Glomerular endothelial cell (primary cell): ENCODE measurements at places on chromosomes 1 and 21. TPM values are rescaled to one million over a fixed set of nuclear protein-coding genes. Genes with fewer than 3 reads are reported as not detected.

DNA sequence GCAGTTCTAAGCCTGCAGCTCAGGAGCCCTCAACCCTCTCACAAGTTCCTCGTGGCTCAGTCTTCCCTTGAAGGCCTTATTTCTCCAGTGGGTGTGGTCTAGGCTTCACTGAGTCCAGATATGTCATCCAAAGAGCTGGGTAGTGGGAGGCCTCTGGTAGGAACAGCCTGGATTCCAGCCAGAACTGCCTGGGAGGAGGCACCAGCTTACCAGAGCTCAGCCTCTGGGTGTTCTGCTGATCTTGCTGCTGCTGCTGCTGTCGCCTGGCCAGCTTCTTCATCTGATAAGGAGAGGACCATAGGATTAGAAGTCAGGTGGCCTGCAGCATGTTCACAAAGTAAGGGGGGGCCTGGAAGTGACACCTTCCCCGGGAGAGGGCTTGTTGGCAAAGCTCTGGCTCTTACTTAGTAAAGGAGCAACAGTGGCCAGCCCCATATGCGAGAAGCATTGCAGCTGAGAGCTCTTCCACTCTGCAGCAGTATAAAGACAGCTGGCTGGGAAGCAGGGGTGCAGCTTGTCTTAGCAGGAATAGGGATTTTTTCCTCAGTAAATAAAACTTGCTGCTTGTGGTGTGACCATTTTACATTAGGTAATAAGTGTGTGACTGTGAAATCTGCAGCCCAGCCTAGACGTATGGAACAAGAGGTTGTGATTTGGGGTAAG, 148.5 kb downstream of the LMX1A start:
- DNase-seq: no peak

Gene ILDR2
- total RNA-seq: 0.53 TPM in 1 of 2 replicates, not detected in the other

Gene AMIGO1
- total RNA-seq: 0.64 and 0.68 TPM in 2 replicates

GRCh38 chr1:119686661-119687060, 25.1 kb upstream of the PHGDH start:
- no peak for DNase-seq

DNA sequence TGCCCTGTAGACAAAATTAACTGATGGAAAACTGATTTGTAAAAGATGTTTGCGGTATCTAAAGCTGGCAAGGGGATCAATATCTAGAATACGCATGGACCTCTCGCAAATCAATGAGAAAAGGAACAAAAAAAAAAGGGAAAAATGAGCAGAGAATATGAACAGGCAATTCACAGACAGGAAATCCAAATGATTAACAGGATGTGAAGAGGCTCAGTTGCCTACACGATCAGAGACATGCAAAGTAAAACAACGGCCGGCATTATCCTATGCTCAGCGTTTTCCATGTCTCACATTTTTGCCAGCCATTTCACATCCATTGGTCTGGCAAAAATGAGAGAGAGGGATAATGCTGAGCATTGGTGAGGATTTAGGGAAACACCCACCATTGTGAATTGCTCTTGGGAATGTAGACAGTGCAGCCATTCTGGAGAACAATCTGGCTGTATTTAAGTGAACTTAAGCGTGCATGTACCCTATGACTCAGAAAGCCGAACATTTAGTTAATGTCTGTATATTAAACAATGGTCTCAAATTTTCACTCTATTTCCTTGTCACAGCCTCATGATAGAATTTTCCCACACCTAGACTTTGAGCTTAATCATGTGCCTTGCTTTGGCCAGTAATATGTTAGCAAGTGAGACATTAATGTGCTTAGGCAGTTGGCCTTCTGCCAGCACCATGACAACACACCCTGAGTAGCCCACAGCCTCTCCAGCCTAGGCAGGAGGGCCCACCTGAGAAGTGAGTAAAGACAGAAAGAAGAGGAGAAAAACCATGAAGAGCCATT, 61.0 kb upstream of the NBPF3 start:
- no peak for DNase-seq

DNA sequence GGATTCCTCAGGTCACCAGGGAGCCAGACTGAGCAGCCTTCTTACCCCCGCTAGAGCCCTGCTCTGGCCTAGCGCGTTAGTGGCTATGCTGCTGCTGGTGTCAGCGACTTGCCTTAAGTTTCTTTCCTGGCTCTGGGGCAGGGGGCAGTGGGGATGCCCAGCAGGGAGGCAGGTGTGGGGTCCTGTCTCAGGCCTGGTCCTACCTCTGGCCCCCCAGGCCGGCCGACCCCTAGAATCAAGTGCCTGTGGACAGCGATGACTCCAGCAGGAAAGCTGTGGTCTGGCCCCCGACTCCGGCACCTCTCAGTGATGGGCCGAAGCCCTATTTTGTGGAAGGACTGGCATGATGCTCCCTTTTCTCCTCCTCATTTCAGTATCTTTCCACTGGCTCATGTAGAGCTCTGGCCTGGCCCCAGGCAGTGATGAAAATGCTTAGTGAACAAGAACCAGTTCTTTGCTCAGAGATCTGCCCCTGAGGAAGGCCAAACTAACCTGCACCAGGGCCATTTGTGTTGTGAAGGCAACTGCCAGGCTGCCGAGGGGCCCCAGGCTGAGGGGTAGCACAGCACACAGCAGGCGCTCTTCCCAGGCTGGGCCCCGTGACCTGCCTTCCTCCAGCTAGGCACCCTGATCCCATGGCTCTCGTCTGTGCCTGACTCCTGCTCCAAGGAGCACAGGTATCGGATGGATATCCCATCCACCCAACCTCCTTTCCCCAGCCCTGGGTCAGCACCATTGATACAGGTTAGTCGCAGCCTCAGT, 23.7 kb downstream of the MRPL37 start:
- no peak for DNase-seq

GRCh38 chr1:202806845-202807450, 1.3 kb downstream of the KDM5B start:
- DNase-seq: no peak

- no peak for DNase-seq
These were observed 469.5 kb upstream of the VAMP3 start for GRCh38 chr1:7301664-7301981.

- no peak for DNase-seq
These were observed 15.8 kb upstream of the WNT4 start for GRCh38 chr1:22158654-22159053.

Gene IFI44L
- total RNA-seq: 2.8 and 41.5 TPM in 2 replicates

GRCh38 chr1:118204648-118205047, 19.6 kb upstream of the SPAG17 start:
- no peak for DNase-seq

- no peak for DNase-seq
These were observed 294.7 kb downstream of the SIPA1L2 start for GRCh38 chr1:232335261-232335660.

Gene FALEC
- not detected in 2 replicates for total RNA-seq

DNA sequence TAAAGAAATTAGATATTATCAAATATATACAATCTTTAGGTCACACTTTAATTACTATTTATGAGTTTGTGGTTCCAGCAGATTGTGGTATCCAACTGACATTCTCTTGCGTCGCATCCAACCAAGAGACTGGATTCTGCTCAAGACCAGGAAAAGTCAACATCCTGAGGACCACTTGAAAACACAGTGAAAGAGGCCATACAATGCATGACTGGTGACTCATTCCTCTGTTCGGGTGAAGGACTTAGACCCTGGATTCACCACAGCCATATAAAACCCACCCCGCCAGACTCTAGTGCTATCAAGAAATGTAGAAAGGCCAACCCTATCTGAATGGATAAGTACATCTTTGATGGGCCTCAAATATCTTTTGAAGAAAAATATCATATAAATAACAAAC, 14.5 kb upstream of the CFHR4 start:
- DNase-seq: no peak

GRCh38 chr1:165884690-165885304, 57.4 kb downstream of the UCK2 start:
- no peak for DNase-seq

DNA sequence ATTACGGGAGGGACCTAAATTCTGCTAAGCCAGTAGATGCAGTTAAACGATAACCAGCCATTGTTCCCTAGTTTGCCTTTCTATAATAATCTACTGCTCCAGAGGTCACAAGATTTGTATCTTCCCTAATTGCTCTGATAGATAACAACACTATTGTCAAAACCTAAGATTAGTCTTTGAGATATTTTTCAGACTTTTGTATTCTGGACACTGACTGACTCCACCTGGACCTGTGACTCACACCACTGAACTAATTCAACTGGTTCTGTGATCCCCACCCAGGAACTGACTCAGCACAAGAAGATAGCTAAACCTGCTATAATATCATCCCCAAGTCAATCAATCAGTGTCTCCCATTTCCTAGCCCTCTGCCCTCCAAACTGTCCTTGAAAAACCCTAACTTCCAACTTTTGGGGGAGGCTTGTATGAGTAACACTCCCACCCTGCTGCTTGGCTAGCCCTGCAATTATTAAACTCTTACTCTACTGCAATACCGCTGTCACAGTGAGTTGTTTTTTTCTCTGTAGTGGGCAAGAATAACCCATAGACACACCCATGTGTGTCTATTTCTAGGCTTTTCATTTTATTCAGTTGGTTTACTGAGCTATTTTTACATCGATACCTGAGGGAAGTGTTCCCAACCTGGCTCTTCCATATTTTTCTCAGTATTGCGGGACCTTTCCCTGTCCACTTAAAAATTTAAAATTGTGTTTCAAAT, 11.2 kb downstream of the KIFAP3 start:
- no peak for DNase-seq

- DNase-seq: no peak
These were observed 12.0 kb downstream of the EGLN1 start for GRCh38 chr1:231410036-231410612.

Gene SLX9
- total RNA-seq: 22.7 and 26.5 TPM in 2 replicates
